ENCODE measurements at places on chromosomes 6 and 20.

DNA sequence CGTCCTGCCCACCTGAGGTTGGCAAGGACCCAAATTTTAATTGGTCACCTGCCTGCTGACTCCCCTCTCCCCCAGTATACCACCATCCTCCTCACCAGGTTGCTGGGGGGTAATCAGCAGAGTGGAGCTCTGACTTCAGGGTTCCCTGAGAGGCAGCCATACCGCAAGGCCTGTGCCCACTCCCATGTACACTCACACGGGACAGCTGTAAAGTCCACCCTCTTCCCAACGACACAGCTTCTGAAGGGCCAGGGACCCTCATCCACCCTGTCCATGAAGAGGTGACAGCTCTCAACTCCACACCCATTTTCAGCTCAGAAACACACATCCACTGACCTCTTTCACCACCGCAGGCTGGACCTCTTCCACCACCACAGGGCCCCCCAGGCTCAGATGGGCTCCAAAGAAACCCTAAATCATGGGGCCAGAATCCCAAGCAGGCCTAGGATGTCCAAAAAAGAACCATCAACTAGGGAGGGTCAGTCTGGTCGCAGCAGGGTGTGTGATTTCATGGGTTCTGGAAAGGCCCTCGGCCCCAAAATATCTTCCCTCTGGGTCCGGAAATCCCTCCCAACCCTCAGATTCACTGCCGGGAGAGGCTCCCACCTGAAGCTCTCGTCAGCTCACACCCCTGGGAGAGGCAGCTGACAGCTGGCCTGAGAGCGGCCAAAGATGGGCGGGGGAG lies 30.0 kb downstream of the TFEB start:
- no peak for DNase-seq

DNA sequence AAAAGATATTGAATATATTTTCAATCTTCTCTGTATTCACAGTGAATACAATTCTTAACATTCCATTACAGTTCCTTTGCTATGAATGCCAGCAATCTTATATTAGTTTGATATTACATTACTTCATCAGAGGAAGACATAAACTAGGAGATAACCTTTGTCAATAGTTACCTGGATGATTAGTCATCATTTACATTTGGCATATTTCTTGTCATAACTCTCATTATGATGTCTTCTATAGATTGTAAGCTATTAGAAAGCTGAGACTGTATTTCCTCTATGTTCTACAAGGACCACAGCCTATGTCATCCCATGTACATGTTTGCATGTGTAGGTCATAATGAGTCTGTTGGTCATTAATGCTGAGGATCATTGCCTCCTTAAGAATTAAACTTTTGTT lies 7.8 kb upstream of the PTPRK start:
- DNase-seq: no peak

GRCh38 chr6:22108199-22108598 lies 188.6 kb downstream of the PRL start:
- DNase-seq: no peak

GRCh38 chr20:58889798-58890517 lies 37.4 kb downstream of the GNAS start:
- no peak for DNase-seq

DNA sequence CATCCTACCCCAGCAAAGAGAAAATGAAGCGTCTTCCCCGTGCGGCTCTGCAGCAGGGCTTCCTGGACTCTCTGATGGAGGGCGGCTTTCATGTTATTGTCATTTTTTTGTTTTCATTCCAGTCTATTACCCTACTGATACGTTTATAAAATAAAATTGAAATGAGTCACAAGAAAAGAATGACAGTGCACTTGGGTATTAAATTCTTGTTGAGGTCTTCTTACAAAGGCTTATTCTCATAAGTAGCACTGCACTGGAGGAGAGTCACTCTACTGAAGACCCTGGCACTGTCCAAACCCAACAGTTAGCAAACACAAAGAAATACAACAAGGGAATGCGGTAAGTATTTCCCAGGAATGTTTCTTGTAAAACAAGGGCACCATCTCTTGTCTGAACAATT lies 379.3 kb downstream of the MAFB start:
- DNase-seq: no peak

- no peak for DNase-seq
These were observed 23.8 kb upstream of the HDDC2 start for GRCh38 chr6:125325586-125325985.

- DNase-seq: peak; percentile 62
These were observed 154.0 kb downstream of the THBS2 start for GRCh38 chr6:169099411-169100202.

DNA sequence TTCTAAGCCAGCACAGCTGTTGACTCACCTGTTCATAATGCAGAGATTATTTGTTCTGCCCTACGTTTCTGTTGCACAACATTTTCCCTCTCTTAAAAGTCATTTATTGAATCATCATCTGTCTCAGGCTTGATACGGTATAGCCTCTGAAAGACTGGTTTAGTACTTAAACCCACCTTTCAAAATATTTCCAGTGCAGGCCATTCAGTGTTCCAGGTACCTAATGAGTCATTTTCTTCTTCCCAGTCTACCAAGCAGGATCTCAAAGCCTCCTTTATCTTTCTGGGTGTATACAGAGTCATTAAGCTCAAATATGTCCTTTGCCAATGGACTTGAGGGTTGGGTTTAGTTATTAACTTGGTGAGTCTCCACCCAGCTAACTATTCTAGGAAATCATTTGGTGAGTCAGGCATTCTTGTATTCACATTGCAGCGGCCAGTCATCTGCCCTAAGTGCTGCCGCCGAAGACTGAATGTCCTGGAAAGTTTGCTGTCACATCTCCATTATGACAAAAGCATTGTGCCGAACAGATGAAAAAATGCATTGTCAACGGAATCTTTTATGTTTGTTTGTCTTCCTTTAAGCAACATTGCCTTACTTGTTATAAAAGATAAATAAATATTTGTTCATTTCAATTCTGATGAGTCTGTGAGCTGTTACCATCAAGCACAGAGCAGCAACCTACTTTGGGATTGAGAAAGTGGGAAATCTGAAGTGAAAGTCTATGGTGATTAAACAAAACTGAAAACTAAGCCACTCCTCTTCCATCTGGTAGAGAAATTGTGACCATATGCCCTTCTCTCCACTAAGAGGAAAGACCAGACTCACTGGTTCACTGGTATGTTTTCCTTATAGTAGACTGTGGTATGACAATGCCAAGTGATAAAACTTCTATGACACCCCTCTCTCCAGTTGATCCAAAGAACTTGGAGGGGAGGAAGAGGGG lies 14.3 kb upstream of the FAM135A start:
- DNase-seq: peak; percentile 40

DNA sequence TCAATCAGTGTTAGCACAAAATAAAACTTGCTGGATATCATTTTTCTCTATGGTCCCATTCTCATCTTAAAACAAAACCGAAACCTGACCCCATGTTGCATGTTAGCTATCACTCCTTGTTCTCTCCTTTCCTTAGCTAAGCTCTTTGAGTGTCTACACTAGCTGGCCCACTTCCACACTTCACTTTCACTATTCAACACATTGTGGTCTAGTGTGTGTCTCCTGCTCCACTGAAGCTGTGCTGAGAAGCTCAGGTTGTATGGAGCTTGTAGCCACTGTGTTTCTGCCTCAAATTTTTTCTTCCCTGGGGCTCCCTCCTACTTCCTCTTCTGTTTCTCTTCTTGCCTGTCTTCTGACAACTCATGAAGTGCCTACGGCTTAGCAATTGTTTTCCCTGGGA lies 223.0 kb downstream of the NKAIN2 start:
- DNase-seq: no peak

DNA sequence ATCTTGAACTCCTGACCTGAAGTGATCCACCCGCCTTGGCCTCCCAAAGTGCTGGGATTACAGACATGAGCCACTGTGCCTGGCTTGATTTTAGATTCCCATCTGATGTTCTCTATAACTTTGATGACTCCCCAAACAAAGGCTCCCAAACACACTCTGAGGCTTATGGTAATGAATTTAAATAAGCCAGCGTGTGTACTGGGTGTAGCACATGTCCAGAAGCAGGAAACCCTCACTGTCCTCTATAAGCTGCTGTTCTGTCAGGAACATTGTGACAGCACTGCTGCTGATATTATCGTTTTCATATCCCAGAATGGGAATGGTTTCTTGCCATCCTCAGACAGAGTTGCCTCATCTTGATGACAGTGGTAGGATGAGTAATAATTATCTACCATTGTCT lies 54.1 kb upstream of the SALL4 start:
- DNase-seq: no peak

GRCh38 chr6:30802731-30803130 lies 58.4 kb upstream of the IER3 start:
- no peak for DNase-seq

- DNase-seq: no peak
These were observed 61.8 kb downstream of the EPB41L2 start for GRCh38 chr6:131001111-131001736.

DNA sequence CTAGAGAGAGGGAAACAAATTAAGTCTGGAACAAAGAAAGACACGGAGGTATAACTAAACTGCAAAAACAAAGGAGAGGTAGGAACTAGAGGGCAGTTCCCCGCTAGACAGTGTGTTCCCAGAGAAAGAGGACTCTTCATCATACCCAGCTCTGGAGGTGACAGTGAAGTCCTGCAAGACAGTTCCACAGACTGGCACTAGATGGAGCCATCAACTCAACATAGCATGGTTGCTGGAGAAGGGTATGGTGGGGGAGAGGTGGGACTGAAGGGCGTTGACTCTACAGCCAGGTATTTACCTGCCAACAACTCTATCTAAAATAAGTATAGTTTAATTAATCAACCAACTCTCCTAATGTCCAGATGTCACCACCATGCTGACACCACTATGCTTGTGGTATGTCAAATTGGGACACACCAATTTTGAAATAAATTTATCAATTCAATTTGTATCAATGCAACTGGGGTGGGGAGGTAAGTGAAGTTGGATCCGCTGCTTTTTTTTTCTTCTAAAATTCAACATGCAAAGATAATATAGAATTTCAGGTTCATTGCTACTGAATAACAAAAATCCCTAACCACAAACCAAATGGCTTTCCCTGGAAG lies 9.7 kb downstream of the BACH2 start:
- DNase-seq: peak; percentile 58

DNA sequence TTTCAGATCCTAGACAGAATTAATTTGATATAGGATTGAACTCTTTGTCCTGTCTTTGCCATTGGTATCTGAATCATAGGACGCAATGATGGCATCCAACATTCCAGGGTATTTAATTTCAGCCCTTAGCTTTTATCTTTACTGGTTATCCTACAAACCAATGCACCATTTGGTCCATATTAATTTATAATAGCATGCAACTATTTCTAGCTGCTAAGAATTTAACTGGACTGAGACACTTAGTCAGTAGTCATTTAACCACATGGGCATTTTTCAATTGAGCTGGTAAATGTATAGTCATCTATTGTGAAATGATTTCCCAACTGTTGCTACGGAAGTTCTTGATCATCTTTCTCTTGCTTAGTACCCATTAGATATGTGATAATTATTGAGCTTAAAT lies 141.1 kb downstream of the CD164 start:
- DNase-seq: peak; percentile 45

DNA sequence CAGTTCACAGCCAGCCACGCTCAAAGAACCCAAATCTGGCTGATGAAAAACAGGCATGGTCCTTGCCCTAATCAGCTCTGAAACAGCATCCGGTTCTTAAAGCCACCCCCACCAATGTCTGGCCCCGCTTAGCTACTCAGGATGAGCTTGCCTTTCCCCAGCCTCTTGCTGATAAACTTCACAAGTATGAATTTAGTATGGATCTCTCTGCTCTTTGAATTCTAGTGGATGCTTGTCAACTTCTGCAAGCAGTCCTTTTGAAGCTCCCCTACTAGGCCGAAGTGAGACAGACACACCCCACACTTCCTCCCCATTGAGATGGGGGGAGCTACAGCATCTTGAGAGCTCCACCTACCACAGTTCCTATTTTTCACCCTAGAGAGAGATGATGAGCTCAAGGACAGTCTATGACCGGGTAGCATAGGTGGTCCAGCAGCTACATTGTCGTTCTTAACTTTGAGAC lies 36.7 kb downstream of the EBF4 start:
- DNase-seq: no peak

DNA sequence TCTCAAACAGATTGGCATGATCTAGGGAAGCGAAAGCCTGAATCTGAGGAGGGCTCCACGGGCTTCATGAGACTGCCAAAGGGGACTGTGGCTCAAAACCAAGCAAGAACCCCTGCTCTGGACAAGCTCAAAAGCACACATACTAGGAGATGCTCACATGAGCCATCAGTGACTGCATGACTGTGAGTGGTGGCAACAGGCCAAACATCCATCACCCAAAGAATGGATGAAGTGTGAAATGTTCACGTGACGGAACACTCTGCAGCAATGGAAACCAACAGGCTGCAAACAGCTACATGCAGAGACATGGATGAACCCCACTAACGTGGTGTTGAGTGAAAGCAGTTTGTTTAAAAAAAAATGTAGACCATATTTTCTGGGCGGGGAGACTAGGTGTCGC lies 136.3 kb downstream of the PREX1 start:
- no peak for DNase-seq

- DNase-seq: peak; percentile 48
These were observed 719.7 kb upstream of the MARCKS start for GRCh38 chr6:113137426-113137825.

DNA sequence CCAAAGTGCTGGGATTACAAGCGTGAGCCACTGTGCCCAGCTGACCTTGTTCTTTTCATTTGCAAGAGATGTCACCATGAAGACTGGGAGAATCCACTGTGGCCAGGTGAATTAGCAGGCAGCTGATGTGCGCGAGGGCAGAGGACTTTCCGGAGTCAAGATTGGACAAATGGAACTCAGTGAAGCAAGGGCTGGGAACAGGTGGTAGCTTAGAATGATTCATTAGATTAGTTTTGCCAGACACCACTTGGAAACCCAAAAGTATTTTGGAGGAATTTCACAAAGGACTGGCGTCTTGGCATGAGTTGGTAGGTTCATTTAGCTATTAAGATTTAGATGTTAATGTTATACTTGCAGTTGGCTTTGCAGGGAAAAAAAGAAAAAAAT lies 4.7 kb upstream of the AKAP7 start:
- DNase-seq: no peak

- DNase-seq: peak; percentile 42
These were observed 253.7 kb upstream of the RUNX2 start for GRCh38 chr6:45074439-45074838.

DNA sequence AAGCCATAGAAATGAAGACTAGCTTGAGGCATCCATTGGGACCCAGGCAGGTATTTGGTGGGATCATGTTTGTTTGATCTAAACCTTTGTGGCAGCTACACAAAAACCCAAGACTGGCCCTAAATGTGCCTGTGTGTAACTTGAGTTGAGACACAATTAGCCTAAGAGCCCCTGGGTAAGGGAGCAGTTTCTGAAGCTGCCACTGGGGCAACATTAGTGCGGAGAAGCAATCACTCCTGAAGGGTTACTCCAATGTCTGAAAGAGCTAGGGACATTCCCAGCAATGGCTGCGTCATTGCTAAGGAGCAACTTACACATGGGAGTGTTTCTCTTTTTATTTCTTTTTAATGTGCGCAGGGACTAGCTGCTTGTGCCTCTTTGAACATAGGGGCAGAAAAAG lies 67.9 kb upstream of the EEF1E1 start:
- DNase-seq: no peak

DNA sequence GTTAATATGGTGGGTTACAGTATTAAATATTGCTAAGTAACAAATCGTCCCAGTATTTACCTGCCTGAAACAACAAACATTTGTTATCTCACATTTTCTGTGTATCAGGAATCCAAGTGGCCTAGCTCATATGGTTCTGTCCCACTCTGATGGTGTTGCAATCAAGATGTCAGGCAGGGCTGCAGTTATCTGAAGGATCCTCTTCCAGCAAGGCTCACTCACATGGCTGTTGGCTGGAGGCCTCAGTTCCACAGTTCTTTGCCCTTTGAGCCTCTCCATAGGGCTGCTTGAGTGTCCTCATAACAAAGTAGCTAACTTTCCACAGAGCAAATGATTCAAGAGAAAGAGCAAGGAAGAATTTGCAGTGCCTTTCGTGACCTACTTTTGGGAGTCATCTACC lies 17.7 kb downstream of the RAB22A start:
- no peak for DNase-seq
